NCI-H1930 (cell line): ENCODE measurements at places on chromosomes 12 and 14.

- DNase-seq: no peak
Measured at GRCh38 chr14:95101736-95102679, 55.3 kb downstream of the DICER1 start.

- no peak for DNase-seq
Measured at GRCh38 chr14:32986791-32987540, 48.3 kb downstream of the NPAS3 start.

- no peak for DNase-seq
Measured at GRCh38 chr14:33317675-33318074, 379.0 kb downstream of the NPAS3 start.

DNA sequence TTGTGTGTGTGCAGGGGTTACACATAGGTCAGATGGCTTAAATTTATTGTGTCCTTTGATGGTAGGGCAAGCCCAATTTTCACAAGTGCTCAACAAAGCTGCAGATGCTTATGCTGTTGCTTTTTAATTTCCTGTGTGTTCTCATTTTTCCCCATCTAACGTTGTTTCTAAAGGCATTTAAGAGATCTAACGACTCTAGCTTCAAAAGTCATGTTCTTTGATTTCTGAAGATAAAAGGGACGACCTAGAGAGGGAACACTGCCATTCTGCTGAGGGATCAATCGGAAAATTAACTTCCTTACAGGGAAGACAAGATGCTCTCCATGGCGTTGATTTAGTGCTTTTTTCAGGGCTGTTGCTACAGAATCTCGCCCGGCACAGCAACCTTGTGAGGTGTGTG lies 79.0 kb upstream of the GNG2 start:
- no peak for DNase-seq

DNA sequence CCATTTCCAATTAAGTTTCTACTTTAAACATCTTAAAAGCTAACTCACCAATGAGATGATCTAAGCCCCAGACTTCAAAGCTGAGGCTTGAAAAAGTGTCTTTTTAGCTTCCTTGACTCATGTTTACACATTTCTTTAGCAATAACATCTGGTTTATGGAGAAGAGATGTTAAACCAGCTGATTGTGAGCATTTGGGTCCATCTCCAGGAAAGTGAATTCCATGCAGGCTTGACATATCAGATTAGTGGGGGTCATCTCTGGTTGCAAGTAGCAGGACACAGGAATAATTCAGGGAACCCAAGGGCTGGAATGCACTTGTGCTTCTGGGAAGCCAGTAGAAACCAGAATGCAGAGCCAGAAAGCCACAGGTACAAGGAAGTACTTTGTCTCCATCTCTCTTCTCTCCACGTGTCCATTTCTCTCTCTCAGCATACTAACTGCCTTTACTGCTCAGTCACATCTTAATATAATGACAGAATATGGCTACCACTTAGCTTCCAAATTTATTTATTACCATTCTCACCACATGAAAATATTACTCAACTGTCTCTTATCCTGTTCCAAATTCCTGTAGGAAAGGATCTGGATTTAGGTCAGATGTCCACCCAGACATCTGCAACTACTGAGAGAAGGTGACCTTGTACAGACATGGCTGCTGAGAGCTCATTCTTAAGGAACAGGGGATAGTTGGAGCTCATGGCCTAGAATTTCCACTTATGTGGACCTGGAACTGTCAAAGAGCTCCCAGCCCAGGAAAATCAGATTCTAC lies 104.4 kb downstream of the SCN8A start:
- no peak for DNase-seq

DNA sequence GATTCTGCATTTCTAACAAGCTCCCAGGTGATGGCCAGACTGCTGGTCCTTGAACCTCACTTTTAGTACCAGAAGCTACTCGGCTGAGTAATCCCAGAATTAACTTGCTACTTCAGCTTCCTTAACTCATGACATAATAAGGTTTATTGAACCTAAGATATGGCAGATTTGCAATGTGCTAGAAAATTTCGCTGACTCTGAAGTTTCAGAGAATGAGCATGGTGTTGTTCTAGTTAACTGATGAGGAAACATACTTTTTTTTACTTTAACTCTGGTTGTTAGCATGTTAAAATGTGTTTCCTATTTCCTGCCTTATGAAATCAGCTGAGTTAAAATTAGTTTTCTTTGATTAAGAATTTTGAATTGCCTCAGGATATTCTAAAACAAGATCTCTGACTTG lies 23.1 kb upstream of the COX16 start:
- no peak for DNase-seq

- no peak for DNase-seq
Measured at GRCh38 chr12:56153678-56154065, 1.3 kb downstream of the MYL6B start.

DNA sequence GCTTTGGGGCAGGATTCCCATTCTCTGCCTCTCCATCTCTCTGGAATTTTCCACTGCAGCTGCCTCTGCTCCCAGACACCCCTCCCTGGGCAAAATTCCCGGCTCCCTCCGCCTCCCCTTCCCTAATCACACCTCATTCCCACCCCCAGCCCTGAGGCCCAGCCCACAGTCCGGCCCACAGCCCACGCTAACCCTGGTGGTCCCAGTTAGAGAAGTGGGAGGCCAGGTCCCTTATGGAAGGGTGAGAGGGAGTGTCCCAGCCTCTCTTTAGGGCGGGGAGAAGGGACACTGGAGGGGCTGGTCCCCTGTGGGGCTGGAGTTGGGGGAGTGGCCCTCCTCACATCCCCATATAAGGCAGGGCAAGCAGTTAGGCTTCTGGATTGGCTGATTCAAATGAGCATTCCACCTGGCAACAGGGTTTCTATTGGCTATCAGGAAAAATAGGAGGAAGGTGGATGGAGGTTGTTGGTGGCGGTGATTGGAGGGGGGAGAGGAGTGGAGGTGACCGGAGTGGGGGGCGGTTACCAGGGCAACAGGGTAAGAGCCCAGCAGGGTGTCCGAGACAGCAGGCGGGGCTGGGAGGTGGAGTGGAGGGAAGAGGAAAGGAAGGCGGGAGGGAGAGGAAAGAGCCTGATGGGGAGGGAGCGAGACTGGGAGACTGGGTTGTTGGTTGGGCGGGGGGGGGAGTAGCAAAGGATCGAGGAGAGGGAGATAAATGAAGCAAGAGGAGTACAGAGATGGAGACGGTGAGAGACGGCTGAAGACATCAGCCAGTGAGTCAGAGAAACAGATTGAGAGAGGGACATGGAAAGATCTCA lies 1.9 kb upstream of the PTMS start:
- DNase-seq: peak; percentile 98

- no peak for DNase-seq
Measured at GRCh38 chr12:110466791-110467190, 1.3 kb downstream of the GPN3 start.

DNA sequence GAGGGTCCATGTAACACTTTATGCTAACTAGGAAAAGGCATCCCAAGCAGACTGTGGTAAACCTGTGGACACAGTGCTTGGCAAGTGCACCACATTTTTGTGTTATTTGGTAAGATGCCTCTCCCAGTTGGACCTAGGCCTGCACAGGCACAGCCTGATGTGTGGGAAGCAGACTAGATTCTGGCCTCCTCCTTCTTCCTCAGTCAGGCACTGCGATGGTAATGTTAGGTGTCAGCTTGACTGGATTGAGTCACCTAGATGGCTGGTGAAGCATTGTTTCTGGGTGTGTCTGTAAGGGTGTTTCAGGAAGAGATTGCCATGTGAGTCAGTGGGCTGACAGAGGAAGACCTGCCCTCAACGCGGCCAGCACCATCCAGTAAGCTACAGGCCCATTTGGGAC lies 25.3 kb upstream of the RHOJ start:
- no peak for DNase-seq

DNA sequence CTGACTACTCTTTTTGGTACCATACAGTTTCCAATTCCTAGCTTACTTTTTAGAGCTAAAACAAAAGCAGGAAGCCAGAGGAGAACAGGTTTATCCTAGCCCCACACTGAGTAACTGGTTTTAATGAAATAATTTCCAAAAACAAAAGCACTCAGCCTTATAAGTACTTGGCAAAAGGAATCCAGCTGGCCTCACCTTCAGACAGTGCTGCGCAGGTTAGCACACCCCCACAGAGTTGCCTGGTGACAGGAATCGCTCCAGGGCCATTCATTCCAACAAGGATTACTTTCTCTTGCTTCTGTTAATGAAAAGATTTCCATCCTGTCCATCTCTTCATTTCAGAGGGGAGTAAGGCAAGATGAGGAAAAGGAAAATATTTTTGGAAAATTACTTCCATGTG lies 84.6 kb downstream of the SCFD1 start:
- no peak for DNase-seq
